ENCODE measurements at places on chromosomes 5 and 9.
A peak's percentile ranks its signal among the peaks of the same experiment; 100 is the strongest.

GRCh38 chr5:31355337-31355736 lies 161.9 kb downstream of the CDH6 start:
- no peak for DNase-seq

DNA sequence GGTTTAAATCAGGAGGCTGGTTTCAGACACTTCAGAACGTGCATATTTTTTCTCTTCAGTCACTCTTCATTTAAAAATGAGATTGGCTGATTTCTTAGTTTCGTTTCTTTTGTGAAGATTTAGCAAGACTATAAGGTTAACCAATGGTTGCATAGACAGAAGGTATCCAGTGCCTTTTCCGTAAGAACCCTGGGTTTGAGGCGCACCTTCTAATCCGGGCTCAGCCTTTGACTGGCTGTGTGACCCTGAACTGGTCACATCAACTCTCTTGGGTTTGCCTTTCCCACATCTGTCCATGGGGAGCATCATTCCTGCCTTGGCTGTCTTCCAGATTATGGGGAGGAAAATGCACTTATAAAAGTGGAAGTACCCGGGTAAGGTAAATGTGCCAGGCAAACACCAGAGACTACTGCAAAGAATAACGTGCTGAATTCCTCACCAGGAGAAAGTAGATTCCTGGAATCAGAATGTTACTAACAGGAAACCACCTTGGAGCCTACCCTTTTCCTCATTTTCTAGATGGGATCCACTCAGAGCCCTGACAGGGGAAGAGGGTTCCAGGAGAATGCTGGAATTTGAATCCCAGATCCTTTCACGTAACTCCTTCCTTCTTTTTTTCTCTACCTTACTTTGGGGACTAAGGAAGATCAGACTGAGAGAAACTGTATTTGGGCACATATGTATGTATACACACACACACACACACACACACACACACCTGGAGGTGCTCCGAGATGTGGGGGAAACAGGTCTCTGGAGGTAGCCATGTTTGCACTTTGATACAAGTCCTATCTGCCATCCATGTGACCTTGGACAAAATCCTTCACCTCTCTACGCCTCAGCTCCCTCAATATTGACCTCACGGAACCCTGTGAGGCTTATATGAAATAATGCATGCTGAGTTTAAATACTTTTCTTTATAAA lies 6.8 kb downstream of the HAND1 start:
- no peak for DNase-seq

GRCh38 chr5:927172-928015 lies 34.7 kb downstream of the TRIP13 start:
- no peak for DNase-seq

DNA sequence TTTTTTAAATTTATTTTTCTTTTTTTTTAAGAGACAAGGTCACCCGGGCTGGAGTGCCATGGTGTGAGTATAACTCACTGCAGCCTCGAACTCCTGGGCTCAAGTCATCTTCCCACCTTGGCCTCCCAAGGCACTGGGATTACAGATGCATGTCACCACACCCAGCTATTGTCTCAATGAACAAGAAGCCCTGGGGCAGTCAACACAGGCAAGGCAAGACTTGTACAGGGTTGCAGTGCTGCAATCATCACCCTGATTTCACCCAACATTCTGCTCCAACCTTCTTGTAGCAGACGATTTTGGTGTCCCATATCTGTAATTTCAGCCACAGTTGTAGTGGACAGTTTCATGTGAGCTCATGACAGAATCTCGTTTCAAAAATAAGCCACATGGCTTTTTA lies 205.8 kb upstream of the KIF2A start:
- DNase-seq, result no peak

DNA sequence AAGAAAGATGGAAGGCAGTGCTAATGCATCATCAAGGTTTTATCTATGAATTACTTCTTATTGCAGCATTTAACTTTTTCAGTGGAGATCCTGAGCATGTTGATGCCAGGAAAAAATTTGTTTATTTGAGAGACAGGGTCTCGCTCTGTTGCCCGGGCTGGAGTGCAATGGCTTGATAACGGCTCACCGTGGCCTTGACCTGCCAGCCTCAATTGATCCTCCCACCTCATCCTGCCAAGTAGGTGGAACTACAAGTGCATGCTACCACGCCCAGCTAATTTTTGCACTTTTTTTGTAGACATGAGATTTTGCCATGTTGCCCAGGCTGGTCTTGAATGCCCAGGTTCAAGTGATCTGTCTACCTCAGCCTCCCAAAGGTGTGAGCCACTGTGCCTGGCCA lies 47.2 kb downstream of the AOPEP start:
- no peak for DNase-seq

- no peak for DNase-seq
Measured at GRCh38 chr9:74975538-74975937, 22.8 kb upstream of the C9orf40 start.

- DNase-seq, result no peak
Measured at GRCh38 chr5:116436674-116437350, 137.8 kb downstream of the SEMA6A start.

GRCh38 chr5:142934051-142934762 lies 164.0 kb downstream of the ARHGAP26 start:
- no peak for DNase-seq

- DNase-seq, result peak; percentile 50
Measured at GRCh38 chr9:124259158-124259808, 1.5 kb downstream of the NEK6 start.

DNA sequence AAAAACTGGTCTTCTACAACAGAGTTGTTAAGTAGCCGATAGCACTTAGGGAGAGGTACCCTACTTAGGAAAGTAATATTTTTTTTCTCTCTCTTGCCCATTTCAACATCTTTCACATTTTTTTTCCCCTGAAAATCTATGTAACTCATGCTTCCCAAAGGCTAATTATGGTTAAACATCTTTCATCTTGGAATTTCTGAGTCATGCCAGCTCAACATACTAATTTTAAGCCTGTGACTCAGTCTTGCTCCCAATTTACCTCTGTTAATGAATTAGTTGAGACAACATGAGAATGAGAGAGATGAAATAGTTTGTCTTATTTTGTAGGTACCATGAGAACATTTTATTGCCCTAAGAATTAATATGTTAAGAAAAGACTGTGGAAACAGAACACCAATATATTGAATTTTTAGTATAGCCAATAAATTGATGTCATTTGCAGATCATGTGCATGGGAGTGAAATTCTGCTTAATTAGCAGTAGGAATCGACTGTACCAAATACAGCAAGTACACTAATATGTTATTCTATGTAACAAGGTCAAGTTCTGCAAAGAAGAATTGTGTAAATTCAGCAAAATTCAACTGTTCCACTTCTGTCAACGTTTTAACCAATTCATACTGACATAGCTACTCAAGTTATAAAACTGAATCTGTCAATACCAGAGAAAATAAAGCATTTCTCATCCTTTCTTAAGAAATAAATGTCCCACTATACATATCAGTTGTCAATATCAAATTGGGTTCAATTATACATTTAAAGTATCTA lies 550.0 kb downstream of the PTPRD start:
- no peak for DNase-seq

- DNase-seq, result no peak
Measured at GRCh38 chr9:32783168-32783891, at the start of gene TMEM215. Gene TMEM215, plus strand, starts transcription at chr9:32783540. Its CDS starts 644 bp downstream, at chr9:32784184.
